ENCODE measurements at places on chromosomes 16 and 17. TPM values are rescaled to one million over a fixed set of nuclear protein-coding genes. Genes with fewer than 3 reads are reported as not detected.

GP1BA gene
- total RNA-seq: not detected

GNAO1 gene
- 23.6 TPM for total RNA-seq

CCDC200 gene
- not detected for total RNA-seq

SPNS1 gene
- total RNA-seq: 17.9 TPM

GRCh38 chr17:36092230-36092629 lies 2.3 kb upstream of the CCL3 start:
- no peak for DNase-seq

DNA sequence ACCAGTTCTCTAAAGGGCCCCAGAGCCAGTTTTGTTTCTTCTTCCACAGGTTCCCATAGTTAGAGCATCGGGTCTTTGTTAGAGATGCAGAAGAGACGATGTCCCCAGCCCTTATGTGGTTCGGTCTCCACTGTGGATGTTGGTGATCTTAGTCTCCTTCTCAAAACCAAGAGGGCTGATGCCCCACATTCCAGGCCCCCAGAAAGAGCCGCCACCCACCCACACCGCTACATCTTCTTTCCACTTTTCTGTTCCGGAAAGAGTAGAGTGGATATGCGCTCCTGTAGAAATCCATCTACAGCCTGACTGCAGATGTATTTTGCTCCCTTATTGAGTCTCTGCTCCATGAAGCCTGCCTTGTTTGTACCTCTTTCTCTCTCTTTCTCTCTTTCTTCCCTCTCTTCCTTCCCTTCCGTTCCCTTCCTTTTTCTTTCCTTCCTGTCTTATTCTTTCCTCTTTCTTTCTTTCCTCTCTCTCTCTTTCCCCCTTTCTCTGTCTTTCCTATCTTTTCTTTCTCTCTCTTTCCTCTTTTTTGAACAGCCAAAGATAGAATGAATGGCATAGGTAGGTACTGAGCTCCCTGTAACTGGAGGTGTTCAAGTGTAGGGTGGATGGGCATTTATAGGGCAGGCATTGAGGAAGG lies 224.3 kb downstream of the SEC14L1 start:
- DNase-seq: no peak

DNA sequence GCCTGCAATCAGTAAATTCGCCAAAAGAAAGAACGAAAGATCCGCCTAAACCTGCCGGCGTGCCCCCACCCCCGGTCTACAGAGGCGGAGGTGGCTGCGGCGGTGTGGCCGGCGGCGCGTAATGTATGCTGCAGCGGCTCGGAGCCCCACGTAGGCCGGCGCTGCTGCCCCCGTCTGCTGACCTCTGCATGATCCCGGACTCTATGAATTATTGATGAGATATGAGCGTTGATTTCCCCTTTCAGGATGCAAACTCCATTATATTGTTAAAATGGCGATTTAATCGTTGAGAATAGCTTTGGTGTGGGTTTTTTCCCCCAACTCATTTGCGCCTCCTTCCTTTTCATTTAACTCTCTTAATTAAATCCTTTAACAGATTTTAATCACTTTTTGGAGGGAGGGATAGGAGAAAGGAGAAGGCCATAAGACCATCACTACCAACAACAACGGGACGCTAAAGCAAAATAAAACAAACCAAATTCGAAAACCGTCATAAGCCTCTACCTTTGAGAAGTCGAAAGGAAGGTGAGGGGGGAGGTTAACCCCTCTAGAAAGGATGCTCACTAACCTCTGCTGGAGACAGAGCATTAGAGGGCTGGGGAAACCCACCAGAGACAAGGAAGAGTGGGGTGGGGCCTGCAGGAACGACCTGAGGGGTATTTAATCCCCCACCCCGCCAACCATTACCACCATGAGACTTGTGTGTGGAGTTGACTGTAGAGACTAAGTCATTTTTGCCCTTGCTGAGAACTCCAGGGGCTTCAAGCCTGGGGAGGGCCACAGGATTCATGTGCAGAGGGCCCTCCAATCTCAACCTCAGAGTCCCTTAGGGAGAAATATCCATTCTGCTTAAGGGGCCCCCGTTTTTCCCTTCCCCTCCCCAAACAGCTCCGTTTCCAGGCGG lies 3.4 kb downstream of the HOXB3 start:
- no peak for DNase-seq

DNA sequence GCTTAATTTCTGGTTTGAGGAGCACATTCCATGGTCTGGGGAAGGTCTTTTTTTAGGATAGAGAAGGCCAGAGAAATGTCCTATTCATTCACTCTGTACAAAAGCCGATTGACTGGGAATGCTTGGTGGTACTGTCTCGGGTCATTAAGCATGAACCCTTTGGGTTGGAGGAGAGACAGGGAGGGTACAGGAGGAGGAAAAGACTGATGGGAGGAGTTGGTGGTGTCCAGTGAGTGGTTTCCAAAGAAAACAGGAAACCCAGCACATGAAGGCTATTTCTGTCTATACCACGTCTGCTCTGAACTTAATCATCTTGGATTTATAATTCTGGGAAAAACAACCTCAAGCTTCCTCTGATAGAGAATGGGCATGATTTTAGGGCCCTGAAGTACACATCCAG lies 111.9 kb downstream of the XYLT1 start:
- DNase-seq: no peak

DNA sequence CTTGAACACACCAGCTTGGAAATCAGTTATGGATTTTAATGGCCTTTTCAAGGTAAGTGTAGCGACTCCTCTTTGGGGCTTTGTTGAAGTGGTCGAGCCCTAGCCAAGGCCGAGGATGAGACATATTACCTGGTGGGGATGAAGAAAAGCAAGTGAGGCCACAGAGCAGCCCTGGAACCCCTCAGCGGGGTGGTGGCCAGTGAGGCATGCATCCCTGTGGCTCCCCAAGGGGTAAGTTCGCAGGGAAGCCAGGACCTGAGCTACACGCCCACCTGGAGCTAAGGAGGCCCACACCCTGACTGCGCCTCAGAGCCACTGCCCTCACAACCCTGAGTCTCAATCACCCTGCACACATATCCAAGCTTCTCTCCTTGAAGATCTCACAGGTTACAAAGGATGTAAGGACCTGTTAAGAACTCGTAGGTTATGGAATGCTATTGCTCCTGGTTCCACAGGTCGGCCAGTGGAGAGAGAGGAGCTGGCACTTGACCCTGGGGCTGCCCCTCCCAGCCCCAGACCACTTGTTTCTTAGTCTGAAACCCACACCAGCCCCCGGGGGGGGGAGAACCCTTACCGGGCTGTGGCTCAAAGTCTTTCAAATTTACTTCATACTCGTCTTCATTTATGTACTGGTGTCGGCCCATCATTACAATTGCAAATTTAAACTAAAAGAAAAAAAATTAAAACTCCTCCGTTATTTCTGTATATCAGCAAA lies 12.0 kb downstream of the LITAFD start:
- no peak for DNase-seq

DNA sequence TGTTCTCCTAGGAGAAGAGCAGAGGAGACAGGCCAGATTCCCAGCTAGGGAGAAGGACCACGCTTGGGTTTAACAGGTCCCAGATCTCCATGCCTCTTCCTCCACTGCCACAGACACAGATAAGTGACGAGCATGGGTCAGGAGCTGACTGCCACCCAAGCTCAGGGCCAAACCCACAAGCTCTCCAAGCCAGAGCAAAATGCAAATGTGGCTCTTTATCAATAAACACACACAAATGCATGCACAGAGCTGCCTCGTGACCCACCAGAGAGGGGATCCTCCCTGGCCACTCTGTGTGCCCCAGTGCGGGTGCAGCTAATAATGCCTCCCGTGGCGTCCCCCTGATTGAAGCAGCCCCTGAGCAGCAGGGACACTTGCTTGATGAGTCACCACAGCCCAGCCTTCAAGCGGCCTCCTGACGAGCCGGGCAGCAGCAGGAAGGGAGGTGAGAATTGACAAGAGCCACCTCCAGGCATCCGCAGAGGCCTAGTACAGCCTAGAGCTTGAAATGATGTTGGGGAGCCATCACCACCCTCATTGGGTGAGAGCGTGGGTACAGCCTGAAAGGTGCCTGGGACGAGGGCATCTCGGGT lies 143.9 kb downstream of the CCDC182 start:
- no peak for DNase-seq

DNA sequence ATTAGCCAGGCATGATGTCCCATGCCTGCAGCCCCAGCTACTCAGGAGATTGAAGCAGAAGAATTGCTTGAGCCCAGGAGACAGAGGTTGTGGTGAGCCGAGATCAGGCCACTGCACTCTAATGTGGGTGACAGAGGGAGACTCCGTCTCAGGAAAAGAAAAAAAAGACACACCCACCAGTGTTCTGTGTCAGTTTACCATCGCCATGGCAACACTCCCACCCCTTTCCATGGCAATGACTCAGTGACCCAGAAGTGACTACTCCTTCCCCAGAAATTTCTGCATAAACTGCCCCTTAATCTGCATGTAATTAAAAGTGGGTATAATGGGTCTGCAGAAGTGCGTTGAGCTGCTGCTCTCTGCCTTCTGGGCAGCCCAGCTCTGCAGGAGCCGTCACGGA lies 4.0 kb upstream of the ZC3H18 start:
- DNase-seq: no peak

DNA sequence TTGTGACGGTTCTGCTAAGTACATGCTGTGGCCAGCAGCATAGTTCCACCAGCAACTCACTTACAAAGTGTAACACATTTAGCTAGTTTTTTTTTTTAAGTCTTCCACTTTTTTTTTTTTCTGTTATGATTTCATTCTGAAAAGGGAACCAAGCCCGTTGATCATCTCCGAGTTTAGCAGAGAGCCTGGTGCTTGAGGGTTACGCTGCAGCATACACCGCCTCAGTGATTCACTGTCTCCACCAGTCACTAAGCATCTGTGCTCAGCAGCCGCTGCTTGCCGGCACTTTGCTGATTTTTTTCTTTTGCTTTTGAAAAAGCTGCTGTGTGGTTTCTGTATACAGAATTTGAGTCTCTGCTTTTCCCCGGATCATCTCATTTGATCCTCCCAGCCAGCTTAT lies 194.5 kb upstream of the CDH13 start:
- no peak for DNase-seq

GRCh38 chr16:79082970-79083369 lies 517.6 kb downstream of the MAF start:
- DNase-seq: no peak

GRCh38 chr17:15662681-15663080 lies 21.4 kb downstream of the TRIM16 start:
- no peak for DNase-seq

- peak; percentile 57 for DNase-seq
These were observed 119.3 kb downstream of the STX8 start for GRCh38 chr17:9456330-9456729.

- DNase-seq: no peak
These were observed 44.9 kb downstream of the MEOX1 start for GRCh38 chr17:43616852-43617251.

DNA sequence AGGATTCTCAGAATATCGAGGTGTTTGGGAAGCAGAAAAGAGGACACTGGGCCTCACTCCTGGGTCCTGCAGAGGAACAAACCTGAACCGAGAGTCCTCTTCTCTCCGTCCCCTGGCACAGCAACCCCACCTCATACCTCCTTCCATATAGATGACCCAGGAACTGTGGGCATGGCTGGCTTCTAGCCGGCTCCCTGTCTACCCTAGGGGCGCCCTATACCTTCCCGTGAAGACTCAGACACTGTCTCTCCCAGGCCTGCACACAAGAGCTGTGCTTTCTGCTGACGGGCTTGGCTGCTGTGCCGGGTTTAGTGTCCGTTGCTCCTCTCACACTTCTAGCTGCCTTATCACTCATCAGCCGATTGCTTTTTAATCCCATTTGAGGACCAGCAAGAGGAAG lies 46.5 kb upstream of the CRISPLD2 start:
- no peak for DNase-seq

- no peak for DNase-seq
These were observed 138.2 kb upstream of the ERCC4 start for GRCh38 chr16:13781575-13782338.

GRCh38 chr16:10765772-10766171 lies 22.1 kb downstream of the NUBP1 start:
- no peak for DNase-seq

- no peak for DNase-seq
These were observed 42.1 kb downstream of the TSC2 start for GRCh38 chr16:2089706-2090480.

- no peak for DNase-seq
These were observed 1425.1 kb upstream of the CDH8 start for GRCh38 chr16:63461248-63461841.

DNA sequence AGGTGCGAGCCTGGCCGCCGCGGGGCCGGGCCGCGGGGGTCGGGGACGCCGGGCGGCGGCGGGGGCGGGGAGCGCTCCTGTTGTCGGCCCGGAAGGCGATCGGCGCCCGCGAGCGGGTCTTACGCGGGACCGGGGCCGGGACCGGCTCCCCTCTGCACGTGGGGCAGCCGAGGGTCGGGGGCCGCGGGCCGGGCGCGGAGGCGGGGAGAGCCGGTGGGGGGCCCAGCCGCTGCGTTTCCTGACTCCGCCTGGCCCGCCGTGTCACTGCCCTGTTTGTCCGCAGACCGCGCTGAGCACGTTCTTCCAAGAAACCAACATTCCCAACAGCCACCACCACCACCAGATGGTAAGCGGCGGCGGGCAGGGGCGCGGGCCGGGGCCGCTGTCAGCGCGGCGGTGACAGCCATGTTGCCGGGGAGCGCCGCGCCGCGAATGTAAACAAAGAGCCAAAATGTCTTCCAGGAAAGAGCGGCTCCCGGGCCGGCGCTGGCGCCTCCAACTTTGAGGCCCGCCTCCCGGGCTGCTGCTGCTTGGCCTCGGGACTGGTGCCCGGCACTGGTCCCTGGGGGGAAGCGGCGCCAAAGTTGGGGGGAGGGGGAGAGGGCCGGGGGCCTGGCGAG lies 586 bp downstream of the UBALD2 start:
- DNase-seq: peak; percentile 84

Measured in left ventricle myocardium superior (tissue), 1 donor.